T-helper 17 cell (primary cell): ENCODE measurements at places on chromosomes 1 and 21. TPM values are rescaled to one million over a fixed set of nuclear protein-coding genes. Genes with fewer than 3 reads are reported as not detected.

GRCh38 chr1:198669023-198669698 is 30.3 kb downstream of the PTPRC start:
- peaks cover 6% of the 10 kb centered on the region for H3K36me3 ChIP-seq
- DNase-seq, result peak; percentile 35
- no peaks in the 10 kb centered on the region for H3K27me3 ChIP-seq
- H3K4me3 ChIP-seq, result peak overlapping the region; percentile 83
- H3K4me1 ChIP-seq, result peaks cover 67% of the 10 kb centered on the region

DNA sequence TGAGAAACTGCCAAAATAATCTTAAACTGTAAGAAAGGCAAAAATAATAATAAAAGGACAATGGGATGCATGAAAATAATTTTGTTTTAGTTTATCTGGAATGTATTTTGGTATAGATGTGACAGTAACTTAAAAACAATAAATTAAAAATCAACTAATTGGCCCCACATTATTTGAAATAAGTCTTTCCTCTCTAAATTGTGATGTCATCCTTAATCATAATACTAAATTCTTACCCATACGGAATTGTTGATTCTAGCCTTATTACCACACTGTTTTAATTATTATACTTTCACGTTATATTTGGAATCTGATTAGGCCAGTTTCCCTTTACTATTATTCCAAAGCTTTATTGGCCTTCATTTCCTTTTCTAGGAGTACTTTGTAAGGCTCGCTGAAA is 7.7 kb downstream of the DESI2 start:
- H3K27me3 ChIP-seq, result no peaks in the 10 kb centered on the region
- H3K4me3 ChIP-seq, result no peak overlapping the region
- H3K27ac ChIP-seq, result no peak overlapping the region
- H3K36me3 ChIP-seq, result peaks cover 4% of the 10 kb centered on the region
- DNase-seq, result no peak

- no peak for DNase-seq
- H3K27me3 ChIP-seq, result peaks cover 10% of the 10 kb centered on the region
- no peaks in the 10 kb centered on the region for H3K4me1 ChIP-seq
- no peak overlapping the region for H3K27ac ChIP-seq
- no peaks in the 10 kb centered on the region for H3K36me3 ChIP-seq
Measured at GRCh38 chr1:165162671-165163241, 193.8 kb downstream of the LMX1A start.

Gene CHRNB2
- total RNA-seq, result not detected

DNA sequence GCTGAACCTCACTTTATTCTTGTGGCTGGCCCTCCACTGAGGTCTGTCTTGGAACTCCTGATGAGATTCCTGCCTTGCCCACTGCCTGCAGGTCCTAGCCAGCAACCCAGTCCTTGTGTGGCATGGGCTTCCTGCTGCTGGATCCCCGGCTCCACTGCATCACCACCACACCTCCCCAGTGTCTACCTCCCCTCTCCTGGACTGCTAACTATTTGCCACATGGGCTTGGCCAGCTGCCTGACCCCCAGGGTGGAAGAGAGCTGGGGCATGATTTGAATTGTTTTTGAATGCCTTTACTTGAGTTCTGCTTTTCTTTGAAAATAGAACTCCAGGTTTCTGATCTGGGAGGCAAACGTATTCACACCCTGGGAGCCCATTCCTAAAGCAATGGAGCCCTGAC is 41.2 kb downstream of the SPAG17 start:
- H3K27ac ChIP-seq, result no peak overlapping the region
- peaks cover 24% of the 10 kb centered on the region for H3K27me3 ChIP-seq
- no peaks in the 10 kb centered on the region for H3K36me3 ChIP-seq
- no peaks in the 10 kb centered on the region for H3K4me1 ChIP-seq

DNA sequence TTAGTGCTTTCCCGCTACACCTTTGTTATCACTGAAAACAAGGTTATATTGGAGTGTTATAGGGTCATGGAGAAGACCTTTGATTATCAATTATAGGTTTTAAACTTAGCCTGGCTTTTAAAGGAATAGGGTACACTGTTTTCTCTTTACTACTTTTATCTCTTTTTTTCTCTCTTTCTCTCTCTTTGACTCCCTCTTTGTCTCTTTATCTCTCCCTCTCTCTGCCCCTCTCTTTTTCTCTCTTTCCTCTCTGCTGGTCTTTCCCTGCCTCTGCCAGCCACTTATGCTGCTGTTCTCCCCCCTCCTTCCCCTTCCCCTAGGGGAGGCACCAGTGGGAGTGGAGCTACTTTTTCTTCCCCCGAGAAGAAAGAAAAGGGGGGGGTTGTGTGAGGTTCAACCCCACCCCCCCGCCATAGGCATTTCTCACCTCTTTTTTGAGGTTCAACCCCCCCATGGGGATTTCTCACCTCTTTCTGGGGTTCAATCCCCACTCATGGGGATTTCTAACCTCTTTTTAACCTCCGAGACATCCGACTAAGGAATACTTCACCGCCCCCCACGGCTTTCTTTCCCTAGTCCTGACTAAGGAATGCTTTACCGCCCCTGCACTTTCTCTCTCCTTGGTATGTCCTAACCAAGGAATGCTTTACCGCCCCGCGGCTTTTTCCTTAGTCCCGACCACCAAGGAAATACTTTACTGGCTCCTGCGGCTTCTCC is 17.2 kb upstream of the ZBTB8B start:
- H3K27ac ChIP-seq, result no peak overlapping the region
- H3K4me1 ChIP-seq, result no peaks in the 10 kb centered on the region
- peaks cover 2% of the 10 kb centered on the region for H3K36me3 ChIP-seq
- H3K4me3 ChIP-seq, result no peak overlapping the region
- peaks cover 39% of the 10 kb centered on the region for H3K27me3 ChIP-seq

DNA sequence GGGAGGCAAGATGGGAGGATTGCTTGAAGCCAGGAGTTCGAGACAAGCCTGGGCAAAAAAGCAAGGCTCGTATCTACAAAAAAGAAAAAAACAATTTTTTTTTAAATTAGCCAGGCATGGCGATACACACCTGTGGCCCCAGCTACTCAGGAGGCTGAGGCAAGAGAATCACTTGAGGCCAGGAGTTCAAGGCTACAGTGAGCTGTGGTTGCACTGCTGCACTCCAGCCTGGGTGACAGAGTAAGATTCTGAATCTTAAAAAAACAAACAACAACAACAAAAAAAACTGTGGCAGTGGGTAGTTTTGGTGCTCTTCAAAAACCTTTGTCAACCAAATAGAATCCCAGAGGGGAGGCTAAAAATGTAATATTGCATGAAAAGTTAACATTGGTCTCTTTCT is 734 bp downstream of the PTPN22 start:
- H3K27ac ChIP-seq, result peak overlapping the region; percentile 82
- no peak for DNase-seq
- peak overlapping the region; percentile 91 for H3K4me3 ChIP-seq

- peaks cover 49% of the 10 kb centered on the region for H3K4me1 ChIP-seq
- H3K27ac ChIP-seq, result no peak overlapping the region
- no peaks in the 10 kb centered on the region for H3K27me3 ChIP-seq
Measured at GRCh38 chr21:43872531-43873197, 7.6 kb downstream of the AGPAT3 start.

Gene OR2L8
- 0.50 TPM for total RNA-seq

DNA sequence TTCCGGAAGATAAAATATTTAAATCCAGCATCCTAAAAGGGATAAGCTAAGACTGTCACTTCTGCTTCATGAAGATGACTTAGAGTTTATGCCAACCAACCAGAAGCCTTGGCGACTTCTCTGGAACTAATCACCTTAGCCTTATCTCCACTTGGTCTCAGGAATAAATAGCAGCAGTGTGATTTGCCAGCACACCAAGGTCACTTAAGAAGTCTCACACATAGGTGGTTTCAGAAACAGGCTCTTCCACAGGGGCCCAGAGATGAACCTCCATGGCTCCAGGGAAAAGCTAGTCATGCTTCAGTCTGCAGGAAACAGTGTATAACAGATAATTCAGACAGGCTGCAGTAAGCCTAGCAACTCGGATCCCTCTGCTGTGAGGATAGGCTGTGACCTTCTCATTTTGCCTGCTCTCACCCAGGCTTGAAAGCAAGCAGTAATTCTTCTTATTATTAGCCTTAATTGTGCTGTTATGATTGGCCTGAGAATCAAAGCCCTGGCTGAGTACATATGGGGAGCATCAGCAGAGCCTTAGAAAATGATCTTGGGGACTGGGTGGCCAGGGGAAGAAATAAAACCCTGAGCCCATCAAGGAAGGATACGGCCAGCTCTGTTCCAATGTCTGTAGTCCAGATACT is 84.7 kb downstream of the WLS start:
- no peak overlapping the region for H3K4me3 ChIP-seq
- no peak for DNase-seq
- H3K27me3 ChIP-seq, result no peaks in the 10 kb centered on the region
- no peak overlapping the region for H3K27ac ChIP-seq

Gene KRTAP7-1
- total RNA-seq, result not detected

DNA sequence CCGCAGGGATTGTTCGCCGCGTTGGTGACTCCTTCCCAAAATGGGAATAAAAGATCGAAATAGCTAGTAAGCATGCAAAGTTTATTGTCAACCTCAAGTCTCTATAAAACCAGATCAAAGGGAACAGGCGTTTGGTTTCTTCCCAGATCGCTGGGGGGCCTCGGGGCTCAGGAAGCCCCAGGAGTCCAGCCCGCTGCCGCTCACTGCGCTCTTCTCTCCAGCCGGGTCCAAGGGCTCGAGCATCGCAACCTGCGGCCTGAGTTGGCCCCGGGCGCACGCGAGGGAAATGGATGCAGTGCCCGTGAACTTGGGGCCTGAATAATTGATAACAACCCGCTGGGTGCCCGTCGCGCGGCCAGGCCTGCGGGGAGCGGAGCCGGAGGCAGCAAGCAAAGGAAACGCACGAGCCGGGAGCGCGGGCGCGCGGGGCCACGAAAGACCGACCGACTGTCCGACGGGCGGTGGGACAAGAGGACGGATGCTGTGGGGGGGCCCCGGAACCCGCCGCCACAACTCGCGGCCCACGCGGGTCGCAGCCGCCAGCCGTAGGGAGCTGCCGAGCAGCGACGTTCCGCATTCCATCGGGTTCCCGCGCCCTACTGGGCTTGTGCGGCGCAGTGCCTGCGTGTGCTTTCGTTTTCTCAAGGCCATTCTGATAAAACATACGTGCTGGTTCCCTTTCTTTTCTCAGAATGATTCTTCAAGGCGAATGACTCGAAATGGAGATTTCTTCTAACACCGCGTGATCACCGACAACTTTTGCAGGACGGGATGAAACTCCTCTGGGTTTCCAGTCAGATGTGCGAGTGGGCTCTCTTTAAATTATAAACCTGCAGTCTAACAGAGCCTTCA is 14.0 kb upstream of the ALX3 start:
- peaks cover 82% of the 10 kb centered on the region for H3K27me3 ChIP-seq
- H3K27ac ChIP-seq, result peak overlapping the region; percentile 45
- H3K4me1 ChIP-seq, result peaks cover 27% of the 10 kb centered on the region

GRCh38 chr1:40299366-40300248 is 17.5 kb downstream of the COL9A2 start:
- no peak overlapping the region for H3K4me3 ChIP-seq
- DNase-seq, result no peak
- no peaks in the 10 kb centered on the region for H3K36me3 ChIP-seq
- peak overlapping the region; percentile 60 for H3K27ac ChIP-seq

DNA sequence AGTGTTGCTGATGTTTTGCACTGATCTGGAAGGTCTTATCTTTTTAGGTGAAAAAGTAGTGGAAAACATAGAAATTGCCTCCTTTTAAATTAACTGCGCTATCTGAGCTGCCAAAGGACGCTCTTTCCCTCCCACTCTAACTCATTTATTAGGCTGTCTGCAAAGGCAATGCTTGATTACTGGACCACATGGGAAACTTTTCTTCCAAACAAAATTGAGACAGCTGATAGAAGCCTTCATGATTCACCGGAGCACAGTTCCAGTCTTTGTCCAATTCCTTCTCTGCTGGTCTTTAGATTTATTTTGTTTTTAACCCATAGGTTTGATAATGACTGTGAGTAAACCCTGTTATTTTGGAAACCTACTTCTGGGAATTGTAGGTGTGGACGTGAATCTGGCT is 93.0 kb upstream of the RAVER2 start:
- peaks cover 3% of the 10 kb centered on the region for H3K36me3 ChIP-seq
- no peak overlapping the region for H3K4me3 ChIP-seq
- H3K27ac ChIP-seq, result no peak overlapping the region
- peaks cover 52% of the 10 kb centered on the region for H3K27me3 ChIP-seq
- no peaks in the 10 kb centered on the region for H3K4me1 ChIP-seq

Gene LCE2A
- total RNA-seq, result not detected

- DNase-seq, result no peak
- H3K4me1 ChIP-seq, result no peaks in the 10 kb centered on the region
- H3K27me3 ChIP-seq, result peaks cover 35% of the 10 kb centered on the region
- no peak overlapping the region for H3K27ac ChIP-seq
Measured at GRCh38 chr1:55703726-55704363, 488.7 kb upstream of the USP24 start.

DNA sequence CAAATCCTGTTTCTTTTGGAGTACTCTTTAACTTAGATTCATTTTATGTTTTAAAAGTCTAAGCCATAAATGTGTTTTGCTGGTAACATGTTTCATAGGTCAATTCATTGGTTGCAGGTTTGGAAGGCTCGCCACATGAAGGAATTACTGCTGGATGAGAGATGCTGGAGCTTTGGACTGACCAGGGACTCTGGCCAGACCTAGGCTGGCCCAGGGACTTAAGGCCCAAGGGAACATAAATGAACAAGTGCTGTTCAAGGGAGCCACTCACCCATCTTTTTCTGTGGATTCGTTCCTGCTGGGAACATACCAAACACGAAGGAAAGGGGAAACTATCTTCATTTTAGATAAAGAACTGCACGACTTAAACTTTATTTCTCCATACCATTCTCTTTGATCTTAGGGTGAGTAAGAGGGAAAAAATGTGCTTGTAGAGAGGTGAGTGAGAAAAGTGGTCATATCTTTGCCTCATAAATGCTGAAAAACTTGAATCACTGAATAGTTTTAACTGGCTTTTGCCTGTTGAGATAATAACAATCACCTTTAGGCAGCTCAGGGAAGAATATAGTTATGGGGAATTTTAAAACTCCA is 15.3 kb upstream of the SHCBP1L start:
- H3K27ac ChIP-seq, result no peak overlapping the region
- no peaks in the 10 kb centered on the region for H3K36me3 ChIP-seq
- no peaks in the 10 kb centered on the region for H3K4me1 ChIP-seq
- H3K4me3 ChIP-seq, result no peak overlapping the region

GRCh38 chr1:85438353-85438752 is 26.6 kb downstream of the DDAH1 start:
- no peaks in the 10 kb centered on the region for H3K36me3 ChIP-seq
- H3K27ac ChIP-seq, result no peak overlapping the region
- peaks cover 3% of the 10 kb centered on the region for H3K4me1 ChIP-seq
- H3K27me3 ChIP-seq, result peaks cover 24% of the 10 kb centered on the region
- DNase-seq, result no peak
